ENCODE measurements at places on chromosomes 1 and 21.

- no peak for DNase-seq
Measured at GRCh38 chr1:202416641-202417040, 68.1 kb downstream of the PPP1R12B start.

DNA sequence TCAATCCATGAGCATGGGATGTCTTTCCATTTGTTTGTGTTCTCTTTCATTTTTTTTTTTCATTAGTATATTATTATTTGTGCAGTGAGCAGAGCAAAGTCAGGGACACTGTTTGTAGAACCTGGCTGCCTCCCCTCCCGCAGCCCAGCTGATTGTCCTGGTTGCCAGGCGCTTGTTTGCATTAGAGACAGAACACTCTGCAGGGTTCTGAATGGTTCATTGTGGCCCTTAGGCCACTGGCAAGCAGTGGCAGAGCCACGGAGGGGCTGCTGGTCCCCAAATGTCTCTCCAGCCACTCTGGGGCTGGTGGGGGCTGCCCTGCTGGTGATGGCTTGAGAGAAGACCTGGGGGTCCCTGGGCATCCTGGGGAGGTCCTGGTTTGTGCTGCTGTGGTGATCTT is 29.0 kb downstream of the ETS2 start:
- DNase-seq = no peak

- no peak for DNase-seq
Measured at GRCh38 chr1:60145771-60146170, 72.2 kb upstream of the C1orf87 start.

- DNase-seq = no peak
Measured at GRCh38 chr1:4690951-4691675, 36.7 kb downstream of the AJAP1 start.

- no peak for DNase-seq
Measured at GRCh38 chr1:99474350-99474893, 171.5 kb upstream of the PALMD start.

DNA sequence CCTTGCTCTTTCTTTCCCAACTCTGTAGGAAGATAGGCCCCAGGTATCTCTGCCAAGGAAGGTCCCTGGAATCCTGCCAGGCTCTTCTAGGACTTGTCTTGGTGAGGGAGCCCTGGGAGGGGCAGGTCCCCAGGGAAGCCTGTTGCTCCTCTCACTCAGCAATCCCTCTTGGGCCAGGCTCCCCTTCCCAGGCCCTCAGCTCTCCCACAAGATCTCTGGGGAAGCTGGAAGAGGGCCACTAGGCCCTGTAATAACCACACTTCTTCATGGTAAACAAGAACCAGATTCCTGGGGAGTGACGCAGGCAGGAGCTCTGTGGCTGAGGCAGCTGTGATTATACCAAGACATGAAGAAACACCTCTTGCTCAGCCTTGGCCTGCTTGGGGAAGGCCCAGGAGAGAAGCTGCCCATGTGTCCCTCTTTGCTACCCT is 9.9 kb upstream of the MAPKAPK2 start:
- DNase-seq = no peak

DNA sequence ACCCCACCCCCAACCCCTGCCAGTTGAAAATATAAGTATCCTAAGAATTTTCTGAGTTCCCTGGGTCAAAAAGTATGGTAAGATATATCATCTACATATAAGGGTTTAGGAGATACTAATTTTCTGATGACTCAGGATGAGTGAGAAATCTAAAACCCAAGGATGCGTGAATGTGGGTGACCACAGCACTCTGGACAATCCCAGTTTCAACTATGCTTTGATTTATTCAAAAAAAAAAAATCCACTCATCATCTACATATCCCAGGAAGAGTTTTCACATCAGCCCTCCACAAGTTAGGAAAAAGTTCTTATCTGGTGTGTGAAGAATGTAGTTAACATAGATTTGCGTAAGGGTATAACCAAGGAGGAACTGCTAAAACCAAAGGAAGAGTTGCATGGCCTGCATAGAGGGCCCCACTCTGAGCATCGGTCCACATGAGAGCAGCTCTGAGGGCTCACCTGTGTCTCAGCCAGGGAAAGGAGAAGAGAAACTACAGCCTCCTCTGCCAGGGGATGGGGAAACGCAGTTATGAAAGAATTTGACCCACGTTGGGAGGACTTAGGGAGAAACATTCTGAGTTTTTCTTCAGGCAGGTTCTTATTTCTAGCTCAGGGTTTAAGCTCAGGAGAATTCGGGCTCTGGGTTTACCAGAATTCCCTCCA is 18.8 kb downstream of the LAMB3 start:
- DNase-seq = no peak

- DNase-seq = no peak
Measured at GRCh38 chr1:19222979-19223824, 13.1 kb upstream of the UBR4 start.

Data from stimulated activated naive CD8-positive, alpha-beta T cell treated with anti-CD3 and anti-CD28 coated beads, Interleukin-15, amount 100 ng/mL, for 72 hours (primary cell).